Stimulated activated CD8-positive, alpha-beta memory T cell treated with anti-CD3 and anti-CD28 coated beads, Interleukin-15, amount 100 ng/mL, for 4 hours (primary cell): ENCODE measurements at places on chromosomes 12 and 14.

DNA sequence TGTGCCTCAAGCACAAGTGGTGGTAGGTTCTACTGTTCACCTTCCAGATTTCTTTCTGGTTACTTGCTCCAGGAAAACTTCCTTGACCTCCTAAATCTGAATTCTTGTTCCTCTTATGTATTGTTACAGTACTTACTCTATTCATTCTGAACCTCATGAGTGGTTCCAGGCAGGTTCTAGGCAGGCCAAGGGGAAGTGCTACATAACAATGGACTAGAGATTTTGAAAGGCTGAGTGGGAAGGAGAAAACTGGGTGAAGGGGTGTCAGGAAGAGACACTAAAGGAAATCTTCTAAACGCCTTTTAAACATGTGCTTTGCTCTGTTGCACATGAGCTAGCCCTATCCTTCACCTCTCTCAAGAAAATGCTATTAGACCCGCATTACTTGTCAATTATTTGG, 1.6 kb downstream of the YARS2 start:
- no peak for DNase-seq

DNA sequence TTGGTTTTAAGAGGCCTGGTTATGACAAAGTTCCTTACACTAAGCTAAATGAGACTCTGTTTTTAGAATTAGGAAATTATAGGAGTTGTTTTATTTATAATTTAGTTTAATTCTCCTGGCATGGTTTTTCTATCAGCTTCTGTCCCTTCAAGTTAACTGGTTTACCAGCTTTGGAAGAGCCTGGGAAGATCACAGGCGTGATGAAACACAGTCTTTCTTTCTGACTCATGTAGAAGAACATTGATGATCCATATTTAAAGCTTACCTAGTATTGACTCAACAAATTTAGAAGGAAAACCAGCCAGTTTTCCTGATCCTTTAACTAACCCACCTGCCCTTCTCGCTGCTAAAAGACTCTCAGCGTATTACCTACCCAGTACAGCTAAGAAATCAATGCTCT, 155.2 kb downstream of the TGFB3 start:
- DNase-seq: no peak

DNA sequence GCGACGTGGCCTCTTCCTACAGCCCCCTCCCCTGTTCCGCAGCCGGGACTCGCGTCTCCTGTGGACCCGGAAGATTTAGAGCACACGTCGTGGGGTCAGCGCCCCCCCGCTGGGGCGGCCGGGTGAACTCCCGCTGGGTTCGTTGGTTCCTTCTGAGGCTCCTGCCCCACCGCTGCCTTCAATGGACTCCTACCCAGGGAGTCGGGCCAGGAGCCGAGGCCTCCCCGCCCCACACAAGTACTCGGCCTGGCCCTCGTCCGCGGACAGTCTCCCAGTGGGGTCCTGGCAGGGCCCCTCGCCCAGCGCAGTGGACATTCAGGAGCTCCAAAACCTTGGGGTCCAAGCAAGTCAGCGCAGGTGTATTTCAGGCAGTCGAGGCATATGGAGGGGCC, 1.2 kb downstream of the MMP17 start:
- DNase-seq: no peak

- peak; percentile 31 for DNase-seq
Measured at GRCh38 chr12:119544765-119545625, 48.6 kb upstream of the TMEM233 start.

- DNase-seq: no peak
Measured at GRCh38 chr12:97716356-97716755, 253.8 kb downstream of the RMST start.

DNA sequence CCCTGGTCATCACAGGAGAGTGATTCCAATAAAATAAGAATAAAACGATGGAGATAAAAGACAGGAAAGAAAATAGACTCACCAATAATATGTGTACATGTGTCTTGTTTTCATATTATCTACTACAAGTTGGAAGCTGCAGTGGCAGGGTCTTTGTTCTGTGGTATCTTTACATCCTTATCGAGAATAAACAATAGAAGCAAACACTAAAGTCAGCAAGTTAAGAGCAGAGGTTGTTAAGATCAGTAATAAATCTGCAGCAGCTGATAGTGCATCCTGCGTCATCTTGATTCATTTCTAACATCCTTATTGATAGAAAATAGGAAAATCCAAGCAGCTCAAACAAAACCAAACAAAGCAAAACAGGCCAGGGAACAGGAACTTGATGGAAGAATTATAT, 107.4 kb downstream of the RPS29 start:
- no peak for DNase-seq
